ENCODE measurements at places on chromosomes 6 and 20. TPM values are rescaled to one million over a fixed set of nuclear protein-coding genes. Genes with fewer than 3 reads are reported as not detected.

Gene TEAD3
- total RNA-seq, result 43.4 TPM

DNA sequence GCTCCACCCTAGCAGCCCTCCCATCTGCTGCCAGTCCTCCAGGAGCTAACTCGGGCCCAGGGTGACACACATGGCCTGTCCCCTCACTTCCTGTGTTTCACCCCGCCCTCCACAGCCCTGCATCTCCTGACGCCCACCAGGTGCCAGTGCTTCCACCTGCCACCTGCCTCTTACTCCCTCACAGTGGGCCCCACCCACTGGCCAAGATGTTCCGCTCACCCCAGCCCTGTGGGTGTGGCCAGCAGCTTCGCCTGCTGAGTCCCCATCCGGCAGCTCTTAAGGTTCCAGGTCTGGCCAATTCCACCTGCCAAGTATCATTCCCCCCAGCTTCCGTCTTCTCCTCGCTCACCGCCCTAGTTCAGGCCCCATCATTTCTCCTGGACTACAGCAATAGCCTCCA is 184.1 kb downstream of the MBOAT1 start:
- no peaks in the 10 kb centered on the region for H3K4me1 ChIP-seq
- H3K27ac ChIP-seq, result no peak overlapping the region
- peaks cover 1% of the 10 kb centered on the region for H3K36me3 ChIP-seq
- no peak for DNase-seq
- no peak overlapping the region for H3K4me3 ChIP-seq

- H3K36me3 ChIP-seq, result no peaks in the 10 kb centered on the region
- H3K4me1 ChIP-seq, result no peaks in the 10 kb centered on the region
- H3K27me3 ChIP-seq, result no peaks in the 10 kb centered on the region
- no peak for DNase-seq
Observed at GRCh38 chr20:9177278-9177677, 108.4 kb downstream of the PLCB4 start.

- H3K4me1 ChIP-seq, result no peaks in the 10 kb centered on the region
- no peak overlapping the region for H3K4me3 ChIP-seq
- H3K36me3 ChIP-seq, result peaks cover 23% of the 10 kb centered on the region
- H3K27ac ChIP-seq, result peak overlapping the region; percentile 67
- H3K27me3 ChIP-seq, result no peaks in the 10 kb centered on the region
- no peak for DNase-seq
Observed at GRCh38 chr20:20525756-20526155, 157.9 kb downstream of the INSM1 start.

DNA sequence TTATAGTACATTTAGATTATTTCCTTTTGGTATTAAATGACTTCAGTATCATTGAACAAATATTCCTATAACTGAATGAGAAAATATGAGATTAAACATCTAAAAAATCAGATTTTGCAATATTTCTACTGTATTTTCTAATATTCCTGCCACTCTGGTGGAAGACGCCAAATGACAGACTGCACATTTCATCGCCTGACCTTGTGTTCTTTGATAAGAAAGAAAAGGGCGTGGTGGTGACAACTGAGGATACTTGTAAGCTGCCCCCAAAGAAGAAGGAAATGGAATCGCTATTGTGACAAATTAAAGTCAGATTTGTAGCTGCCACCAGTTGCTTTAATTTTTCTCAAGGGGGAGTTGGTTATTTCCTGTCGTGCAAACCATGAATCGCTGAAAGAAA is 131.3 kb downstream of the MTFR2 start:
- H3K27me3 ChIP-seq, result no peaks in the 10 kb centered on the region
- no peak overlapping the region for H3K4me3 ChIP-seq
- no peak overlapping the region for H3K27ac ChIP-seq
- no peak for DNase-seq
- H3K4me1 ChIP-seq, result peaks cover 12% of the 10 kb centered on the region

Gene MSH5
- 51.3 TPM for total RNA-seq
